Hematopoietic multipotent progenitor cell treated with erythropoietin and hydrocortisone succinate and interleukin-3 and kit ligand, for 17 days (in vitro differentiated cells): ENCODE measurements at places on chromosomes 16 and 17.

DNA sequence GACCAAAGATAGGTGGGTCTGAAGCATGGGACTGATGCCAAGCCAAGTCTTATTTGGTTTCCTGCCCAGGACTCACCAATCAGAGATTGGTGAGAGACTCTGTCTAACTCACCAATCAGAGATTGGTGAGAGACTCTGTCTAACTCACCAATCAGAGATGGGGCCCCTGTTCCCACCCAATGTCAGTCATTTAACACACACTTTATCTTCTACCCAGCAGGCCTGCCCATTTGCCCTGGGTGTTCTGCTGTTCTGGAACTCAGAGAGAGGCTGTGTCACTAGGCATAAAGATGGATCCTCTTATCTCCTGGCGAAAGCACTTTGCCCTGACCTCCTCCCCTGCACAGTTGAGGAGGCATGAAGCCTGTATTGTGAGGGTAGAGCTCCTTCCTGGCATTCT, 5.4 kb upstream of the RHOT1 start:
- peak; percentile 89 for DNase-seq

DNA sequence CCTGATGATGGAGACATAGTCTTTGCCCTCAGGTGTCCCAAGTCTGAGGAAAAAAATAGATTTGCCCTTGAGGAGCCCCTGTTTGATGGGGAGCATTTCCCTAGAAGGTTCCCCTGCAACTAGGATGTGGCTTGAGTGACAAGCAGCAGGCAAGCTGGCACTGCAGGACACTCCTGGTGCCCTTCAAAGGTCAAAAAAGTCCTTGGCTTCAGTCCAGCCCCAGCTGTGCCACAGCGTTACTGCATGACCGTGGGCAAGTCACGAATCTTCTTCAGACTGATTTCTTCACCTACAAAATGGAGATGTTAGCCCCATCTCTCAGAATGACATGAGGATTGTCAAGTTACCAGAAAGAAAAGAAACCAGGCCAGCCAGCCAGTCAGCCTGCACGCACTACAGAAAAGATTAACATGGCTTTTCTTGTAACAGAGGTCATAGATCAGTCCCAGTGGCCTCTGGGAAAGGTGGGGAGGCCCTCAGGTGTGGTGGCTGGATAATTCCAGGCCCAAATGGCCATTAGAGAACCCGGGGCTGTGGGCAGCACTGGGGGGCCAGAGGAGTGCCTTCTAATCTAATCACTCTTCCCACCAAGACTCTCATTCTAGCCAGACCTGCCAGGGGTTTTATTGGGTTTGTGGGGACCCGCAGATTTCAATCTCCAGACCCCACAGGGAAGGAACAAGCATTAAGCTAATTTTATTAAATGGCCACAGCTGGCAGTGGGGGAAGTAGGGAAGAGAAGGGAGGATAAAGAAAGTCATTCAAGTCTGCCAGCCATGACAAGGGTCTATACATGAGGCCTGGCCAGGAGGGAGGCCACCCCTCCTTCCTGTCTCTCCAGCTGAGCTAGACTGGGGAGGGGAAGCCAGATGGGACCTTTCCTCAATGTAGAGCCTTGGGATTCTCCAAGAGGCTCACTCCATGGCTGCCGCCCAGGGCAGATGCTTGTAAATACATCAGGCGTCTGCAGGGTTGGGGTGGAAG, 9.7 kb upstream of the KIF18B start:
- DNase-seq, result no peak

- no peak for DNase-seq
These were observed 2.8 kb upstream of the PYCR1 start for GRCh38 chr17:81939881-81940385.

DNA sequence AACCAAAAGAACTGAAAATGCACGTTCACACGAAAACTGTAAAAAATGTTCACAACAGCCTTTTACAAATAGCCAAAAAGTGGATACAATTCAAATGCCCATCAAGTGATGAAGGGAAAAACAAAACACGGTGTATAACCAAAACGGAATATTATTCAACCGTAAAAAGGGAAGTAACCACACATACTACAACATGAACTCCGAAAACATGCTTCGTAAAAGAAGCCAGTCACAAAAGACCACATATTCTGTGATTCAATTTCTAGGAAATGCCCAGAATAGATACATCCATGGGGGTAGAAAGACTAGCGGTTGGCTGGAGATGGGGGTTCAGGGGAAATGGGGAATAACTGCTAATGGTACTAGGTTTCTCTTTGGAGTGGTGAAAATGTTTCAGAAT, 81.5 kb upstream of the TRAP1 start:
- DNase-seq, result no peak

- peak; percentile 50 for DNase-seq
These were observed 41.8 kb downstream of the BRD7 start for GRCh38 chr16:50326835-50327465.

GRCh38 chr16:68993885-68994284, 111.6 kb upstream of the HAS3 start:
- DNase-seq, result no peak

DNA sequence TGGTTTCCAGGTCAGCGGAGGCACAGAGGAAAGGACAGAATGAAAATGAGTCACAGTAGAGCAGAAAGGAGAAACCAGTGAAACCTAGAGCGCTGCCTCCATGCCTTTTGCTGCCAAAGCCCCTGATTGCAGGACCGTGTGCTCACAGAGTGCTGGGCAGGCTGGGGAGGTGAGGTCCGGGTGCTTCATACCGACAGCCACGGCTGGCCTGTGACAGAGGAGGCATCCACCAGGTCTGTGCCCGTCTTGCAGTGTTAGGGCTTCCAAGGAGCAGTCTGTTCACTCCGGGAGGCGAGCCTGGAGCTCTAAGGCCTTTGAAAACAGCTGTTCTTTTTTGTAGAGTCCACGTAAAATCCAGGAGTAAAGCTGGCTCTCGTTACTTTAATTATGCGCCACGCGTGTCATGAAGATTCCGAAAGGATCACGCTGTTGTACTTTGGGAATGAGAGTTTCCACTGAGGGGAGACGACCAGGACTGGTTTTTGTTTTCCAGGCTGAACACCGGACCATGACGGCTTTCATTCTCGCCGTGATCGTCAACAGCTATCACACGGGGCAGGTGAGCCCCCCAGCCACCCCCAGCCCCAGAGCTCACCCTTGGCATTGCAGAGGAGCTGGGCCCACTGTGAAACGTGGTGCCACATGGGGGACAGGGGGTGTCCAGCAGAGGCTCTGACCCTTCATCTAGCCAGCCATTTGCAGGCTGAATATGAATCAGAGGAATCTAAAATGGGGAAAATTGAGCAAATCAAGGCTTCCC, 108.5 kb upstream of the CHMP6 start:
- no peak for DNase-seq

DNA sequence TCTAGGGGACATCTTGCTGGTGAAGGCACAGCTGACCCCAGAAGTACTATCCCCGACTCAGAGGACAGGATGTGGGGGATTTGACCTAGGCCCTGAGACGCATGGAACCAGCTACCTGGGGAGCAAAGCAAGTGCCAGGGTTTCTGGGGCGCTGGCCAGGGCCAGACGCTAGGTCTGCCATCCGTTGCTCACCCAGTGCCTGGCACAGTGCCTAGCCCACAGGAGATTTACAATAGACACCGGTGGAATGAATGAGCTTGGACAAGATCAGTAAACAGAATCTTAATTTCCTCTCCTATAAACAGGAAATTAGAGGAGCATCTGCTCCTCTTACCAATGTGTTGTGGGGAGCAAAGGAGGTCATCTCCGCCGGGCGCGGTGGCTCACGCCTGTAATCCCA, 5.0 kb downstream of the RPRML start:
- no peak for DNase-seq

DNA sequence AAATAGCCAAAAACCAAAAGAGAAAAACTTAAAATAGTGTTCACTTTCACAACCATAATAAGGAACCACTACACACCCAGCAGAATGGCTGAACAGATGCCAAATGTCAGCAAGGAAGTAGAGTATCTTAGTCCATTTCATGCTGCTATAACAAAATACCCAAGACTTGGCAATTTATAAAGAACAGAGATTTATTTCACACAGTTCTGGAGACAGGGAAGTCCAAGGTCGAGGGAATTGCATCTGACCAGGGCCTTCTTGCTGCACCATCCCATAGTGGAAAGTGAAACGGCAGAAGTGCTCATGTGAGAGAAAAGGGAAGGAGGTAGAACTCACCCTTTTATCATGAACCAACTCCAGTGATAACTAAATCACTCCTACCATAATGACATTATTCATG, 33.8 kb upstream of the CCL22 start:
- DNase-seq, result no peak

- DNase-seq, result peak; percentile 19
These were observed 17.5 kb upstream of the MTMR4 start for GRCh38 chr17:58531661-58532554.

DNA sequence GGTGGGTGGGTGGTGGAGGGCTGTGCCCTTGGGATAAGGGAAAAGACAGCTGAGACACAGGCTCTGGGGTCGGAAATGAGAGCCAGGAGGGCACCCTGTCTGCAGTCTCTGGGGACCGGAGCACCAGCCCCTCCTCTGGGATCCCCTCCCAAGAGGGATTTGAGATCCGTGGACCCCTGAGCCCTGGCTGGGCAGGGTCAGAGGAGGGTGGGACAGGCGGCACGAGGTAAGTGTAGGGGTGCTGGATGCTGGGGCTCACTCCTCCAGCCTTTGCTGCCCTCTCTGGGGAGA, 425 bp downstream of the SGSH start:
- DNase-seq, result no peak

GRCh38 chr17:77872714-77873499, 85.6 kb upstream of the TNRC6C start:
- DNase-seq, result no peak

- DNase-seq, result no peak
These were observed 1.9 kb downstream of the NUDT7 start for GRCh38 chr16:77724174-77724573.

- DNase-seq, result no peak
These were observed 1.8 kb downstream of the RNF43 start for GRCh38 chr17:58415371-58416055.

DNA sequence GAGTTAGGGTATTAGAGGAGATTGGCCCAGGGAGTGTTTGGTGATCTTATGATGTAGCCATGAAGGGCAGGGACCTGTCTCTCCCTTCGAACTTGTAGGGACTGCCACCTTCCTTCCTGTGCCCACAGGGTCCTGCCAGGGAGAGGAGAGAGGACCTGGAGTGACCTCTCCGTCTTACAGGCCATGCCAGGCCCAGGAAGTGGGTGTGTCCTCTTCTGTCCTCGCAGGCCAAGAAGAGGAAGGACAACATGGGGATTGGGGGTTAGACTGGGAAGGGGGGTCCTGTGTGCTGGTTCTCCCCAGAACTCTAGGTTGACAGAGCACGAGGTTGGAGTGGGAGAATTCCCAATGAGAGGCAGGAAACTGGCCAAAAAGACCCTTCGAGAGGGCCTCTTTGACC, 43.4 kb upstream of the TAC4 start:
- no peak for DNase-seq

- DNase-seq, result no peak
These were observed 113.7 kb downstream of the CPPED1 start for GRCh38 chr16:12690024-12690423.

DNA sequence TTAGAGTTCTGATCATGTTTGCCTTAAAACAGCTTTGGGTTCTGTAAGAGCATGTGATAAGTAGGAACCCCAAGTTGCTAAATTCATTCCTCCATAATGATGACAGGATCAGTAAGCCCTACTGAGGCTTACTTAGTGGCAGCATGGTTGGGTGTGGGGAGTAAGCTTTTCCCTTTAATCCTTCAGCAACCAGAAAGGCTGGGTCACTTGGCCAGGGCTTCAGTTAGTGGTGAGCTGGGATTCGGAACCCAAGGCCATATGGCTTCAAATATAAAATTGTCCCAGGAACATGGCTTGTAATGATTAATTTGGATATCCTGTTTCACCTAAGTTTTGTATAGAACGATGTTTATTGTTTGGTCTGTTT, 850 bp downstream of the GINS3 start:
- no peak for DNase-seq

DNA sequence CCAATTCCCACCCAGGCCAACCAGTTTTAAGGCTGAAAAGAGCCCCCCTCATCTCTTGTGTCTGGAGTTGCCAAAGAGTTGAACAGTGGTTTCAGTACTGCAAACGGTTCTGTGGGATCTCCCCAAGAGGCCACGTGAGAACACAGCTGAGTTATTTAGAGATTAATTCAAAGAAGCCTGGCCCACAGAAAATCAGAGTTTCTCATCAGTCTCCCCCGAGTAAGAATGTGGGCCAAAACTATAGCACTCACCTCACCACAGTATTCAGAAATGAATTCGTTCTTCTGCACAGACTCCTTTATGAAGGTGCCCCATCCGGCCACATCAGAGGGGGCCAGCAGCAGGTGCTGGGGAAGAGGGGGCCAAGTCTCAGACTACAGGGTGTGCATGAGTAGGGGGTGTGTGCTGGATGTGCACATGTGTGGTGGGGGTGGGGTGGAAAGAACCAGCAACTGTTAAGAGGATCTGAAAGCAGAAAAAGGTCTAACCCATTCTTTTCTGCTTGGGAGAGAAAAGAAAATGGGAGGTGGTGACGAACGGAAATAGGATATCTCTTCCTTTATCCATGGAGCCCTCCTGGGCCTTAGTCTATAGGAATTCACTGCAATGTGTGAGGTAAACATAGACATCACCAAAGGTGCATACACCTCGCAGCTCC, 22.6 kb downstream of the CNTNAP1 start:
- DNase-seq, result no peak

DNA sequence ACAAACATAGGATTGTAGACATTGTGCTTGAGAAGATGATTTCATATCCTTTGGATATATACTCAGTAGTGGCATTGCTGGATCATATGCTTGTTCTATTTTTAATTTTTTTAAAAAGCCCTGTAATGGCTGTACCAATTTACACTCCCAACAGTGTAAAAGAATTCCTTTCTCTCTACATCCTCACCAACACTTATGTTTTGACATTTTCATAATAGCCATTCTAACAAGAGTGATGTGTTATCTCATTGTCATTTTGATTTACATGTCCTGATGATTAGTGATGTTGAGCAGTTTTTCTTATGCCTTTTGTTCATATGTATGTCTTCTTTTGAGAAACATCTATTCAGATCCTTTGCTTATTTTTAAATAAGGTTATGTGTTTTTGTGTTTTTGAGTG, 1039.2 kb upstream of the GOT2 start:
- no peak for DNase-seq
